Muscle of back (tissue), 13 donors: ENCODE measurements at places on chromosomes 3 and 15. TPM values are rescaled to one million over a fixed set of nuclear protein-coding genes. Genes with fewer than 3 reads are reported as not detected.

Gene SLC12A6
- 13.7 TPM for polyA plus RNA-seq

Gene CCDC54
- polyA plus RNA-seq, result 4.8 TPM

Gene TAGLN3
- 4.2 TPM for polyA plus RNA-seq

Gene NLGN1
- 1.5 TPM for polyA plus RNA-seq

Gene UBA7
- 14.2 TPM for polyA plus RNA-seq

Gene VWA5B2
- polyA plus RNA-seq, result 0.52 TPM

Gene PSTPIP1
- 6.6 TPM for polyA plus RNA-seq

Gene HTR3E
- polyA plus RNA-seq, result not detected

Gene UCN2
- not detected for polyA plus RNA-seq

Gene CP
- 3.0 TPM for polyA plus RNA-seq

Gene DLEC1
- polyA plus RNA-seq, result 0.54 TPM

Gene CASR
- not detected for polyA plus RNA-seq

Gene GOLGA8G
- 0.11 TPM for polyA plus RNA-seq

Gene TTC21A
- 2.9 TPM for polyA plus RNA-seq

Gene CCR4
- not detected for polyA plus RNA-seq

Gene TRPM7
- 26.8 TPM for polyA plus RNA-seq

Gene PPP1R14D
- polyA plus RNA-seq, result not detected

Gene SLC6A20
- polyA plus RNA-seq, result 0.15 TPM

Gene LRRFIP2
- 50.0 TPM for polyA plus RNA-seq

Gene ROPN1B
- 0.35 TPM for polyA plus RNA-seq

Gene ZNF385D
- polyA plus RNA-seq, result 26.5 TPM

Gene PLIN1
- polyA plus RNA-seq, result 0.44 TPM

Gene NMNAT3
- 3.0 TPM for polyA plus RNA-seq

Gene GOLGA8S
- 0.36 TPM for polyA plus RNA-seq

Gene ILDR1
- polyA plus RNA-seq, result 0.38 TPM

Gene MED12L
- 9.9 TPM for polyA plus RNA-seq

Gene IL17RD
- polyA plus RNA-seq, result 27.7 TPM

Gene REC114
- 0.19 TPM for polyA plus RNA-seq

Gene SLC22A14
- polyA plus RNA-seq, result 0.28 TPM

Gene KLHL40
- 69.8 TPM for polyA plus RNA-seq

Gene SLC22A13
- not detected for polyA plus RNA-seq

Gene DOCK3
- polyA plus RNA-seq, result 0.76 TPM

Gene CEP19
- 2.3 TPM for polyA plus RNA-seq

Gene ADGRG7
- not detected for polyA plus RNA-seq

Gene ARGFX
- polyA plus RNA-seq, result not detected

Gene SELENOS
- polyA plus RNA-seq, result 39.3 TPM

Gene PROS1
- polyA plus RNA-seq, result 25.5 TPM

Gene BSN
- 0.91 TPM for polyA plus RNA-seq

Gene SSUH2
- 1.7 TPM for polyA plus RNA-seq

Gene STRA6
- polyA plus RNA-seq, result 0.76 TPM

Gene MINAR1
- polyA plus RNA-seq, result 1.8 TPM

Gene C2CD4A
- polyA plus RNA-seq, result not detected

Gene ITGA11
- polyA plus RNA-seq, result 2.2 TPM

Gene BNC1
- 1.8 TPM for polyA plus RNA-seq

Gene TRIM59
- polyA plus RNA-seq, result 14.0 TPM

Gene STAB1
- polyA plus RNA-seq, result 46.6 TPM

Gene COLQ
- 33.2 TPM for polyA plus RNA-seq

Gene GOLGA8J
- 0.38 TPM for polyA plus RNA-seq

Gene IL16
- polyA plus RNA-seq, result 8.5 TPM
